ENCODE measurements at places on chromosomes 2 and 18.

DNA sequence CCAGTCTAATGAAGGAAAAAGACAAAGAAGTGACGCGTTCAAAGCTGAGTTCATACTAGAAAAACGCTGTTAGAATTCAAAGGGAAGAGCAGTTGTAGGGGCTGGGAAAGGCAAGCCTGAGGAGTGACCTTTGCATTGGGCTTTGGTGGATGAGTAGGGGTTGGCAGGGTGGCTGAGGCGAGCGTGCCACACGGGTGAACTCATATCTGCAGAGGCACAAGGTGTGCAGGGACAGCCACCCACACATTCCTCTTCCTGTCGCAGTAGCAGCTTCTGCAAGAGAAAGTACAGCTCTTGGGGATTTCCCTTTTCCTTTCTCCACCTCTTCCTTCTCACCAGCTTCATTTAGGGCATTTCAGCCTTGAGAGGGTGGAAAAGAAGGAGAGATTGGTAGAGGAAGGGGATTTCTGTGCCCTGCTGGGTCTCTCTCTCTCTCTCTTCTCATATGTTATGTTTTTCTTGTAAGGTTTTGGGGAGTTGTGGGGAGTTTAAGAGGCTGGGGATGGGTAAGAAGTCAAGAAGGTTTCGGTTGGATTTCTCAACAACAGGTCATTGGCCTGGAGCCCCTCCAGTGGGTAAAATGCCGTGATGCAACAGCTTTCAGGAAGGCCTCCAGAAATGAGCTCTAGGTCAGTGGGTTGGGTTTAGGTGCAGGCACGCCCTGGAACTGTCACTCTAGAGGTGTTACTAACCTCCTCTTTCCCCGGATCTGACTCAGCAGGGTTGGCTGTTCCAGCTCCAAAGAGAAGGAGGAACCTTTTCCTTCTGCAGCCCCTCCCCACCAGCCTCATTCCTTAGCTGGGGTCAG lies 40.1 kb downstream of the ODC1 start:
- peak; percentile 49 for DNase-seq

- DNase-seq = peak; percentile 10
Observed at GRCh38 chr2:134319596-134320254, 65.9 kb downstream of the MGAT5 start.

DNA sequence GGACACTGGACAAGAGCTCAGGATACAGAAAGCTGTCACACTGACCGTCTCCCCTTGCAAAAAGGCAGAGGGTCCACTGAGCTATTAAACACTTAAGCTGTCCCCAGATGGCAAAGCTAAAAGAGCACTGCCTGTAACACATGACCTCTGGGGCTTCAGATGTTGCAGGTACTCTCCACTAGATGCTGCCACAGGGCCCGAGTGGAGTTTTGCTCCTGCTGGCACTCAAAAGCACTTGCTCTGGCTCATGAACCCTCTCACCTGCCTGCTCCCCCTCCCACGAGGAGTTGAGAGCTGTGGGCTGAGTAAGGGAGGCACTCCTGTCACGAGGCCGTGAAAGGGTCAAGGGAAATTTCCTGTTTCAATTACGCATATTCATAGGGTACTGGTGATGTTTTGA lies 227.9 kb downstream of the PRKCE start:
- no peak for DNase-seq

DNA sequence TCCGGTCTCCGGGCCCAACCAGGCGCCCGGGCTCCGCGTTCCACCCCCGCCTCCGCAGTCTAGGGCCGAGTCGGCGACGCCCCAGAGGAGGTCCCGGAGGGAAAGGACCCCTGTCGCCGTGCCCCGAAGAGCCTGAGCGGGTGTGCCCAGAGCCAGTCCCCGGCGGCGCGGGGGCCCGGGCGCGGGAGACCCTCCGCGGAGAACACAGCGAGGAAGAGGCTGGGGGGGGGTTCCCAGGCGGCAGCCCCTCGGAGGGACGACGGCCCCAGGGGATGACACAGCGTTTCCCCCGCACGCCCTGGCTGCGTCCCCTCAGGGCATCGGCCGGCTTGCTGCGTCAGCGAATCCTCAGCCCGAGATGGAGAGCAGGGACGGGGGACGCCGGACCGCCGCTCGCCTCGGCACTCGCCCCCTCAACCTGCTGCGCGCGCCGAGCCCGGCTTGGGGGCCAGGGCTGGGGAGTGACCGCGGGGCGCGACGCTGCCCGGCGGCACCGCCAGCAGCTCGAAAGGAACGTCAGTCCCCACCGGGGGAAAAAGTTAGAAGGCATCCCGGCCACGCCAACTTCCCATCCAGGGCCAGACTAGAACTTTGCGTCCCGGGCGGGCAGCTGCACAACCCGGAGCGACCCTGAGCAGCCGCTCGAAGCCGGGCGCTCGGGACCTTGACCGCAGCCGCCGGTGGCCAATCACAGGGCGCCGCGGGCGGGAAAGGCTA lies 711 bp downstream of the SFXN5 start:
- peak; percentile 12 for DNase-seq

DNA sequence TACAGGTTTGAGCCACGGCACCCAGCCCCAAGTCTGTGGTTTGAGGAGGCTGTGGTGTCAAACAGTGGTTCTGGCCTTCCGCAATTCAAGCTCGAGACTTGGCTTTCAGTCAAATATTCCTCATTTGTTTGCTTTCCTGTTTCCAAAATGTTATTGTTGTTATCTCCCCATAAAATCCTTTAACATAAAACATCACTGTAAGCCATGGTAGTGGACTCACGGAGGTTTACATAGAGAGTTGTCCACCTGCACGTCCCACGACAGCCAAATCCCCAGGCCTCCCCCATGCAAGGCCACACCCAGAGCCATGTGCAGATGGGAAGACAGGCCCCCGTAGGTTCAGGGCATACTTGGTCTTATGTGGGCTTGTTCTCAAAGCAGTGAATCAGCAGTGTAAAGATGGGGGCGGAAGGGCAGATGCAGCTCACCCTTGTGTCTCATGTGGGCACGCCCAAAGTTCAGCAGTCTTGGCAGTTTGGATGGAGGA lies 18.9 kb upstream of the ST3GAL5 start:
- no peak for DNase-seq

DNA sequence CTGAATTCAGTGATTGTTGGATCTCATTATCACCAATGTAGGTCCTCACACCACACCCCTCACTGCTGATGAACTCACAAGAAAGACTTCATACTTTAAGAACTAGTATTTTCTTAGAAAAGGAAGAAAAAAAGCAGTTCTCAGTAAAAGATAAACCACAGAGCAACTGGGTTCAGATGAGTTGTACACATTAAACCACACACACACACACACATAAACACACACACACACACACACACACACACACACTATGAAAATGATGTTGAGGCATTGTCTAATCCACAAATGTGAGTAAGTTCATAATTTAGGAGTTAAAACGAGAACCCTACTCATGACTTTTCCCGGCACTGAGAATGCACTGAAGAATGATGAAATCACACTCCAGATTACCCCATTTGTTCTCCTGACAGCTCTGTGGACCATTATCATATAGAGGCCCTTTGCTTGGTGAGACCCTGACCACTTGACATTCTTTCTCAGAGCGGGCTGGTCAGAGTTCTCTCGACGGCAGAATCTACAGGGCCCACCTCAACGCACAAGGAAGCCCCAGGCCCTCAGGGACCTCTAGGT lies 106.2 kb downstream of the BCL2 start:
- peak; percentile 82 for DNase-seq

GRCh38 chr2:171991027-171991426 lies 8.7 kb upstream of the METAP1D start:
- no peak for DNase-seq

GRCh38 chr18:59604877-59605276 lies 92.3 kb downstream of the CCBE1 start:
- no peak for DNase-seq

- DNase-seq = no peak
Observed at GRCh38 chr18:34122724-34123334, 101.9 kb downstream of the NOL4 start.

DNA sequence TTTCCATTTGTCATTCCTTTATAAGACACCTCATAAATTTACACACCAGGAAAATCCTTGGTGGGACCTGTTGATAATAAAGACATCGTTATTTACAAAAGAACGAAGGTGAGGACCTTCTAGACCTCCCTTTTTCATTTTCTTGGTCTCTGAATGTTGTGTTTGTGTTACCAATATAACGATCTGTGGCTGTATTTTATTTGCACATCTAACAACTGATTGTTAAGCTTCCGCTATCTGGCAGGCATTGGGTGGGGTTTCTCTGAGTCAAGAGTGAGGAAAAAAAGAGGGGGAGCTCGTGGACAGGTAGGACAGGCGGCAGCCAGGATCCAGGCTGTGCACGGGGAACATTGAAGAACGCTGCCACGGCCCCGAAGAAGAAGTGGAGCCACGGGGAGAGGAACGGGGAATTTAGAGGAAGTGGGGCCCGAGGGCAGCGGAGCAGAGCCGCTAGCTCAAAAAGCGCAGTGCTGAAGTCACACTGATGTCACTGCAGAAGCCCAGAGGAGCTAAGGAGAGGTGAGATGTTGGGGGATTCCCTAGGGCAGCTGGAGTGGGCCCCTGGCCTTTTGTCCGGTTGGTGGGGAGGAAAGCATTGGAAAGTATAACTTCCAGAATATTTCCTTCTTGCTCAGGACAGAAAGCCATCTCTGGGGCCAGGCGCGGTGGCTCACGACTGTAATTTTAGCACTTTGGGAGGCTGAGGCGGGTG lies 20.9 kb upstream of the DNMT3A start:
- DNase-seq = peak; percentile 51

- DNase-seq = no peak
Observed at GRCh38 chr2:52881606-52882005, 886.0 kb upstream of the CHAC2 start.

GRCh38 chr2:10235099-10235908 lies 67.4 kb upstream of the HPCAL1 start:
- no peak for DNase-seq

DNA sequence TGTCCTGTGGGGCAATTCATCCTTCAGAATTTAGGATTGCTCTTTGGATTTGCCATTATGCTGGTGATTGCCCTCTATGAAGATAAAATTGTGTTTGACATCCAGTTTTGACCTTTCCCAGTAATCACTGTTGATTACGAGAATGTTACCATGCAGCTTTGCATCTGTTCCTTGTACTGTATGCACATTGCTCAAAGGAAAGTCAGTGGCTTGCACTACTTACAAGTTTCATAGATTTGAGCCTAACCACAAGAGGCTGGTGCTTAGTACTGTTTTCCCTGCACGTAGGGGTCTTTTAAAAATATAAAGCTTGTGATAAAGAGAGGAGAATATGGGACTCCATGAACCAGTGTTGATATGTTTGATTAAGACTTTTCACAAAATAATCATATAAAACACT lies 77.9 kb downstream of the SLC39A10 start:
- no peak for DNase-seq

- no peak for DNase-seq
Observed at GRCh38 chr2:5328826-5329225, 363.4 kb upstream of the SOX11 start.

GRCh38 chr2:68620772-68621171 lies 22.6 kb upstream of the PROKR1 start:
- DNase-seq = no peak

GRCh38 chr18:64207820-64208219 lies 58.9 kb upstream of the LINC00305 start:
- no peak for DNase-seq

DNA sequence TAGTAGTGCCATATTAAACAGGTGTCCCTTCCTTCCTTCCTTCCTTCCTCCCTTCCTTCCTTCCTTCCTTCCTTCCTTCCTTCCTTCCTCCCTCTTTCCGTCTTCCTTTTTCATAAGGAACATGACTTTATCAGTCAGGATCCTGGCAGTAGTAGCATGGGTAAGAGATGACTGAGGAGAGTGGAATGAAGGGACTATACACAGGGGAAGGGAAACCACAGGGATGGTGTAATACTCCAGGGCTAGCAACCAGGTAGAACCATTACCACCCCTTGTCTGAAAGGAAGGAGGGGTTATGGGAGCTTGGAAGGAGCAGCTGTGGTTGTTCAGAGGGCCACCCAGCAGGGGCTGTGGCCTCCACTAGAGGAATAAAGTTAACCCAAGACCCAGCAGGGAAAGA lies 23.2 kb upstream of the KDM3A start:
- DNase-seq = no peak

DNA sequence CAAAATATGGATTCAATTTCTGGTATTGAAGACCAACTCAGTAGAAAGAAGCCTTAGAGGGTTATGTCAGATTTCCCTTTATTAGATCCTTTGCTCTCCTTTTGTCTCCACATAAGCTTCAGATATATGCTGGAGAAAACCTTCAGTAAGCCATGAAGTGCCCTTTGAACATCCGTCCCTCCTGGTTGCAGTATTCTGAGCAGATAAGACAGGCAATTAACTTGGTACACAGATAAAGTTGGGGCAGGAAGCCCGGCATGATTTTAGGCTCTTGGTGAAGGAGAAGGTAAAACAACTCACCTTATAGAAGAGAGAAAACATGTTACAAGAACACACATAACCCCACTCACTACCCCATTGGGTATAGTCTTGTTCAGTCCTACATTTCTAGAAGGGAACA lies 76.4 kb downstream of the SRD5A2 start:
- no peak for DNase-seq

- peak; percentile 66 for DNase-seq
Observed at GRCh38 chr2:217789003-217789735, 213.6 kb downstream of the TNS1 start.

DNA sequence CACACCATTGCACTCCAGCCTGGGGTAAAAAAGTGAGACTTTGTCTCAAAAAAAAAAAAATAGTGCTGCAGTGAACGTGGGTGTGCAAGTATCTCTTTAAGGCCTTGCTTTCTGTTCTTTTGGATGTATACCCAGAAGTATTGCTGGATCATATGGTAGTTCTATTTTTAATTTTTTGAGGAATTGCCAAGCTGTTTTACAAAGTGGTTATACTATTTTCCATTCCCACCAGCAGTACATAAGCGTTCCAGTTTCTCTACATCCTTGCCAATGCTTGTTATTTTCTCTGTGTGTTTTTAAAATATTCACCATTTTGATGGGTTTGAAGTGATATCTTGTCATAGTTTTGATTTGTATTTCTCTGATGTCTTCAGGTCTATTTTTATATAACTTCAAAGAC lies 13.1 kb downstream of the ARMC9 start:
- no peak for DNase-seq

DNA sequence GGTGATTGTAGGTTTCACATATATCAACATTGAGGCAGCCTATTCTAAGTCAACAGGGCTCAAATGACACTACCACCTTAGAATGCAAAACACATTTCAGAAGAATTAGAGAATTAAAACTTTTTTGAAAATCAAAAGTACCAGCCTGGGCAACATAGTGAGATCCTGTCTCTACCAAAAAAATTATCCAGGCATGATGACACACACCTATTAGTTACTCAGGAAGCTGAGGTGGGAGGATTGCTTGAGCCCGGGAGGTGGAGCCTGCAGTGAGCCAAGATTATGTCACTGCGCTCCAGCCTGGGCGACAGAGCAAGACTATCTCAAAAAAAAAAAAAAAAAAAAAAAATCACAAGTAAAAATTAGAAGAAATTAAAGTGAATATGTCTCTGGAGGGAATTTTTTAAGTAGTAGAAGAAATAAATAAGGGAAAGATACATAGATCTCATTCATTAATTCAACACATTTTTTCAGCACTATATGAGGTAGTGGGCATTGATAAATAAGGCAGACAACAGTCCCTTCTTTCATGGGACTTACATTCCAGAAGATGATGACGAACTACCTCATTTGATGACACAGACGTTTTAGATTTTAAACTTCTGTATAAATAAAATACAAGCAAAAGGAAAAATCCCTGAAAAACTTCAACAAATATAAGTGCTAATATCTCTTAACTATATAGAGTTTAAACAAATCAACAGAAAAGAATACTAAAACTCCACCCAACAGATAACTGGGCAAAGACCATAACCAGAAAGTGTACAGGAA lies 42.3 kb downstream of the STPG4 start:
- no peak for DNase-seq

GRCh38 chr2:149188291-149188690 lies 142.1 kb upstream of the LYPD6 start:
- DNase-seq = no peak
